ENCODE measurements at places on chromosomes 3 and 15.

GRCh38 chr15:49843725-49844124 is 222.9 kb downstream of the DTWD1 start:
- DNase-seq, result no peak

- no peak for DNase-seq
These were observed 111.5 kb downstream of the ZNF609 start for GRCh38 chr15:64571857-64572291.

- DNase-seq, result no peak
These were observed 66.6 kb downstream of the SYNPR start for GRCh38 chr3:63344661-63345060.

GRCh38 chr3:45923755-45924154 is 19.5 kb upstream of the CXCR6 start:
- DNase-seq, result no peak

DNA sequence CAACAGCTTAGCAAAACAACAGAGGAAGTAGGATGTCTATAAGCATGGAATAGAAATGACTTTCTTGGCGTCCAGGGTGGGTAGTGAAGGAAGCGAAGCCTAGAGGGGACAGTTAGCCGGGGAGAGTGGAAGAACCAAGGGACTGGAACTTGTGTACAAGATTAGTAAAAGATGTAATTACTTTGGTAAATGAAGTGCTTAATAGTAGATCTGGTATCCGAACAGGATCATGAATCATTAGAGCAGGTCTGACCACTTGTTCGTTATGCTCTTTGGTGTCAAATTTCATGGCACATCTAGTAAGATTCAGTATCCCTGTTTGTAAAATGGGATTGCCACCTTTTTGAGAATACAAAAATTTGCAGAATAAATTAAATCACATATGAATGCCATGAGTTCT is 112.5 kb upstream of the MLF1 start:
- no peak for DNase-seq

DNA sequence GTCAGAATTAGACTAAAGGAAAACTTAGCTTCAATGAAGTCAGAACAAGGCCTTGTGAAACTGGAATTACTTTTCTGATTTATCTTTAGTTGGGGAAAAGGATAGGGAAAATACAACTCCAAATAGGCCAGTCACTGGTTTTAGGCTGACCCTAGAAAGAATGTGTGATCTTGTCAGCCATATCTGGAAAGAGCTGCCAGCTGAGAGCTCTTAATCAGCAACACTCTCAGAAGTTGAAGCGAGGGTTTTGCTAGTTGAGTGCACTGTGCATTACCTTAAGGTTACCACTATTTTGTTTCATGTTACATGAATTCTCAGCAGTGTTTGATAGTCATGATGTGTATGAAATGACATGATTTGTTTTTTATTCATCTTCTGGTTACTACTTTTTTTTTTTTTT is 905.3 kb upstream of the ALCAM start:
- no peak for DNase-seq

- DNase-seq, result peak; percentile 84
These were observed 1.5 kb upstream of the FAM131A start for GRCh38 chr3:184335661-184336546.

DNA sequence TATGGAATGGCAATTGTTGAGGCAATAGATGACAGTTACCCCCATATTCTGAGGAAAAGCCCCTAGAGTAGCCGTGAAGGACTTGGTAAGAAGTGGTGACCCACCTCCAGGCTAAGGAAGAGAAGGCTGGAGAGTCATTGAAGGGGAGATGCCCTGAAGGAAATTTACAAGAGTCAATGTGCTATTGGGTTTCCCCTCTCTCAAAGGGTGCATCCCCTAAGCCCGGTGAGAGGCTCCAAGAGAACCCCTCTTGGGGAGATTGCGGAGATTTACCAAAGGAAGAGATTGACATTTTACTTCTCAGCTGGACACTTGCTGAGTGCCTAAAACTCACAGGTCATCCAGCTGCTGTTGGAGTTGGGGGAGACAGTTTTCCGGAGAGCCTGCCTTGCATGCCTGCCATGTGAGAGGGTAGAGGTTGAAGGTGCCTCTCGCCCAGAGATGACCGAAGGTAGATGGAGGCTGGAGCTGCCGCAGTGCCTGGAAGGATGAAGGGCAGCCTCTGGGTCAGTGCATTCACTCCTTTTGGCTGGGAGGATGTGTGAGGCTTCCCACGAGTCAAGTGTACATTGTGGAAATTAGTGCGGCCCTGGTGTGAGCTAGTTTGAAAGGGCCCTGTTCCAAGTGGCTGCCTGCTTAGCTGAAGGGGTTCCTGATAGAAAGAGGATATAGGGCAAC is 30.7 kb downstream of the MESD start:
- no peak for DNase-seq

DNA sequence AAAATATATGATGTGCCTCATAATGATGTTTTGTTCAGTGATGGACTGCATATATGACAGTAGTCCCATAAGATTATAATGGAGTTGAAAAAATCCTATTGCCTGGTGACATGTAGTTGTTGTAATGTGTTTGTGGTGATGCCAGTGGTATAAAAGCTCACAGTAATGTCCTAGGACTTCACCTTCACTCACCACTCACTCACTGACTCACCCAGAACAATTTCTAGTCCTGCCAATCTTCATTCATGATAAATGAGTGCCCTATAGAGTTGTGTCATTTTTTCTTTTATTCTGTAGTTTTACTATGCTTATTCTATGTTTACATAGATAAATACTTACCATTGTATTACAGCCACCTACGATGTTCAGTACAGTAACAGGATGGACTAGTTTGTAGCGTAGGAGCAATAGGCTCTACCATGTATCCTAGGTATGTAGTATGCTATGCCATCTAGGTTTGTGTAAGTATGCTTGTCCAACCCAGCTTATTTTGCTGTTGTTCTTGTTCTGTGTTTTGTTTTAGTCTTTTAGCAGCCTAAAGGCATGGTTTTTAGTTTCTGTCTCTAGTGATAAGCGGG is 88.5 kb upstream of the LRRFIP2 start:
- DNase-seq, result no peak

DNA sequence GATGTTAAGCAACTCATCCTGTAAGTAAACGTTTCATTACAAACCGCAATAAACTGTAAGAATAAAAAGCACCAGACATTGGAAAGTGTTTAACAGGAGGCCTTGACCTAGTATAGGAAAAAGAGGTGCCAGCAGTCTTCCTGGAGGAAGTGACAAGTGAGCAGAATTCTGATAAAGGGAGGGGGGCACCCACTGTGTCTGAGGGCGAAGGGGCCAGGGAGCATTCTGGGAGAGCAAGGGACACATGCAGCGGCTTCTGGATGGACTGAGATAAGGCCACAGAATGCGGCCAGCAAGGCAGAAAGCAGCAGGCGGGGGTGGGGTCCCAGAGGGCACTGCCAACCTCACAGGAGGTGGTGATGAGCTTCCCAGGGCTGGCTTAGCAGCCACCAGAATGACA is 80.2 kb downstream of the MTHFS start:
- DNase-seq, result no peak

DNA sequence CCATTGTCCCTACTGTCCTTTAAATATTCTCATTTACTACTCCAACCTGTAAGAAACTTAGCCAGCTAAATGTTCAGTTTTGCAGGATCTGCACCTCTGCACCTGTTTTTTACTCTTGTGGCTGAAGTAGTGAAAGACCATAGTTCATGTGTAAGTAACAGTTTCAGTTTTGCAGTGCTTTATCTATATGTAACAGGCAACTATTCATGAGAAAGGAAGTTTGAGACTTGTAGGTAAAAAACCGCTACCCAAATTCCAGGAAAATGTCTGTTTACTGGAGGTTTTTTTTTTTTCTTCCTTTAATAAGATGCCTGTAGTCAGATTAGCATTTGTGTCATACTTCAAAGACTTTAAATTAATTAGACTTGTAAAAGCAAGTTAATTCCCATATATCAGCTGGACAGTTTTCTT is 25.4 kb upstream of the MBNL1 start:
- DNase-seq, result no peak

- DNase-seq, result no peak
These were observed 1.4 kb upstream of the STRA6 start for GRCh38 chr15:74203914-74204431.

DNA sequence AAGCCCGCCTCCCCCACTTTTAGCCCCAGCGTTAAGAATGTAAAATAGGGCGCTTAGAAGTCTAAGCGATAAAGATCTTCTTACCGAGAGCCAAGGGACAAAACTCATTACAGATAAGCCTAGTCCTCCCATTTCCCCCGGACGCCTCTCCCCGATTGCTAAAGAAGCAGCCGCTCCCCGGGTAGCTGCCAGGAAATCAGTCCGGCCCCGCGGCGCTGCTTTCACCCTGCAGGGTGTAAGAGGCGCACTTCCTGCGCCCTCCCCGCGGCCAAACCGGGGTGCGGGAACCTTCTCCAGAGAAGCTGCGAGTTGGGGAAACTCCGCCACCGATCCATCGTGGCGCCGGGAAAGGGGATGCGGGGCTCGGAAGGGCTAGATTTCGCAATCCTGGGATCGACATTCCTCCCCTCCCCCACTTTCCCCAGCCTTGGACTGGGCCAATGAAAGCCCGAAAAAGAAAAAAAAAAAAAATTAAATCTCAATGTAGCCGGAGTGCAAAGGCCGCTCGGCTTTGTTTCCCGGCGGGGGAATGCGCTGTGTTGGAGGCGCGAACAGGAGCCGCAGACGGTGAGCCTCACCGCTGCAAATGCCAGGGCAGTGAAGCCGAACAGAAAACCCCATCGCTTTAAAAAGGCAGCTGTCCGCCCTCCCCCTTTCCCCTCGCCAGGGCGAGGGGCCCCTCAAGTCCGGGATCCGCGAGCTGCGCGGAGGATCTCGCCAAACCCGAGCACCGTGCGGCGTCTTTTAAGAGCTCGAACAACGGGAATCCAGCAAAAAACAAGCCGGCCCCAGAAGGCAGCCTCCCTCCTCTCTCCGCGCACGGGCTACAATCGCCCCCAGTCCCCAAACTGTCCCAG is 626 bp upstream of the PTPRG start:
- DNase-seq, result peak; percentile 45

DNA sequence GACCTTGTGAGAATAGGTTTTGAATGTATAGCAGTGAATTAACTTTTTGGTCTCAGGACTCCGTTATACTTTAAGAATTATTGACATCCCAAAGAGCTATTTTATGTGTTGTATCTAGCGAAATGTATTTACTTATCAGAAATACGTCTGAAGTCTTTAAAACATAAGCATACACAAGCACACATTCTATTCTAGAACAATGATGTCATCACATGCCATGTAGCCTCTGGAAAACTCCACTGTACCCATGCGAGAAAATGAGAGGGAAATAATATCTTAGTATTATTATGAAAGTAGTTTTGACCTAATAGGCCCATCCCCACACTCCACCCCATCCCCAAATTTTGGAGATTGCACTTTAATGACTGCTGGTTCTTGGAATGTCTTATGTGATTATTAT is 1.5 kb downstream of the POLR2M start:
- DNase-seq, result no peak

GRCh38 chr15:88450125-88450798 is 16.9 kb downstream of the MRPL46 start:
- DNase-seq, result peak; percentile 80

DNA sequence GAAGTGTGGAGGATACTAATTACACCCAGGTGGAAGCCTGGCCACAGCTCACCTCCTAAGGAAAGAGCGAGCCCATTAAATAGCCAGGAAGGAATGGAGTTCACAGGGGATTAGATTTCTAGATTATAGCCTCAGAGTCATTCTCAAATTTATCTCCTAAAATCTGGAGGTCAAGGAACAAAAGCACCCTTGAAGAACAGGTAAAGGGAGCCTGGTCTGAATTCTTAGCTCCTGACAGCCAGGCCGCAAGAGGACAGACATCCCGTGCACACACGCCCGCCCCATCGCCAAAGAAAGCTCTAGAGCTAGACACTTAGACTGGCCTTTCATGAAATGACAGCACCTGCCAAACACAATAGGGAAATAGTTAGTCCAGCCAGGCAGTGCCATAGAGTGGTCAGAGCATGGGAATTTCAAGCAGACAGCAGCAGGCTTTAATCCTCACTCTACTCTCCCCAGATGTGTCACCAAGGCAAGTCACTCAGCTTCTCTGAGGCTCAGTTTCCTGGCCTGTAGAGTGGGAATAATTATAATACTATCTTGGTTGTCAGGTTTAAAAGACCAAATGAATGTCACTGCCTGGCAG is 59.2 kb downstream of the LIPC start:
- no peak for DNase-seq

DNA sequence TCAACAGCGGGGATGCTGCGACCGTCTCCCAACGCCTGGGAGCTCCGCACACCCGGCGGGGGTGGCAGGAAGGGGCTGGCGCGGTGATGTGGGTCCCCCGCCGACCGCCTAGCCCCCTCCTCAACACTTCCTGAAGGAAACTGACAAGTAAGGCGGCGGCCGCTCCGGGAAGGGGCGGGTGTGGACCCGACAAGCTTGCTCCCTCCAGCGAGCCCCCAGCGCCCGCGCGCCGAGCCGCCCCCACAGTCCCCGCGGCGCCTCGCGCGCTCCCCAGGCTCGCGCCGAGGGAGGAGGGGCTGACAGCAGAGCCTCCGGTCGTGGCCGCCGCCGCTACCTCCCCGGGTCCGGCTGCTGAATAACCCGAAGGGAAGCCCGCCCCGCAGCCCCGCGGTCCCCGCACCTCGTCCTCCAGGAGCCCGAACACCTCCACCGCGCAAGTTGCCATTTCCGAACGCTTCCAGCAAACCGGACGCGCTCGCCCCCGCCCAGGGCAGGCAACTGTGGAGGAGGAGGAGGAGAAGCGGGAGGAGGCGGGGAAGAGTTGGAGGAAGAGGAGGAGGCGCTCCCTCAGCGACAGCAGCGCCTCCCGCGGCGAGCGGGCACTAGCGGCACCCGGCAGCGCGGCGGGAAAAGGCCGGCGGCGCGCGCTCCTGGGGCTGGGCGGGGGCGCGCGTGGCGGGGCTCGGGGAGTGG is at the start of gene NEDD4:
Gene NEDD4 (minus strand): TSS at position 502 of the 693 bp plus-strand sequence. CDS start 57 bp downstream, at position 445.
- peak; percentile 74 for DNase-seq

DNA sequence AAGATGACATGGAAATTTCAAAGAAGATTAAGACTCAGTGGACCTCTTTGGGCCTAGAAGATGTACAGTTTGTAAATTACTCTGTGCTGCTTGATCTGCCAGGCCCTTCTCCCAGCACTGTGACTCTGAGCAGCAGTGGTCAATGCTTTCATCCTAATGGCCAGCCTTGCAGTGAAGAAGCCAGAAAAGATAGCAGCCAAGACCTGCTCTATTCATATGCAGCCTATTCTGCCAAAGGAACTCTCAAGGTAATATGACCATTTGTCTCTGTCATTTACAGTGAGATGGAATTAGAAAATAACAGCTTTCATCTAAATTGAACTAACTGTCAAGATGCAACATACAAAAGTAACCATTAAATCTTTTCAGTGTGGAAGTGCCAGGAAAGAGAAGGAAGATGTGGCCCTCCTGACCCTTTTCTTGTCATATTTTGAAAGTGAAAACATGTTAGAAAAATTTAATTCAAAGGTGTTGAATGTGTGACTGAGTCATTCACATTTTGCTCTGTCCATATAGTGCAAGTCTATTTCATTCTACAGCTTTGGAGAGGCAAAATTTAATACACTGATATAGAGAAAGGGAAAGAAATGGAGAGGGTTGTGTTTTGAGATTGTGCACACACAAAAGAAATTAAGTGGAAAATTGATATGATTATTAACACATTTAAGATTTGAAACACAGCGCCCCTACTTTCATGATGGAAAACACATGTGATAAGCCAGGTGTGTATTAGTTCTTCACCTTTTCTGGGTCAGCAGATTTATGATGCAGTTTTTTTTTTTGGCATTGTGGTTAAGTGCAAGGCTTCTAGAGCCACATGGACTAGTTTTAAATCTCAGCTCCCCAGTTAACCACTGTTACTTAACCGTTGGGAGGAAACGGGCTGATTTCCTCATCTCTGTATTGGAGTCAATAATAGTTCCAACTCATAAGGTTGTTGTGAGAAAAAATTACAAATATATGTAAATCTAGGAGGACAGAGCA is 375.1 kb downstream of the NAALADL2 start:
- DNase-seq, result no peak

GRCh38 chr3:181006541-181006940 is 17.0 kb upstream of the DNAJC19 start:
- DNase-seq, result no peak
